Ascending aorta (tissue), 2 donors: ENCODE measurements at places on chromosomes 2 and 18.

GRCh38 chr2:163640542-163641193 lies 95.1 kb downstream of the FIGN start:
- H3K36me3 ChIP-seq = no peaks in the 10 kb centered on the region
- H3K27me3 ChIP-seq = no peaks in the 10 kb centered on the region
- H3K4me1 ChIP-seq = no peaks in the 10 kb centered on the region
- DNase-seq = no peak
- no peak overlapping the region for H3K27ac ChIP-seq
- H3K4me3 ChIP-seq = no peak overlapping the region

GRCh38 chr18:60976976-60977375 lies 356.3 kb upstream of the CDH20 start:
- no peak overlapping the region for H3K4me3 ChIP-seq
- H3K27me3 ChIP-seq = no peaks in the 10 kb centered on the region
- H3K36me3 ChIP-seq = no peaks in the 10 kb centered on the region
- no peaks in the 10 kb centered on the region for H3K4me1 ChIP-seq
- no peak for DNase-seq

- H3K27me3 ChIP-seq = no peaks in the 10 kb centered on the region
- peaks cover 3% of the 10 kb centered on the region for H3K4me1 ChIP-seq
- H3K4me3 ChIP-seq = no peak overlapping the region
- H3K27ac ChIP-seq = no peak overlapping the region
Measured at GRCh38 chr2:133773854-133774653, 205.8 kb upstream of the NCKAP5 start.

GRCh38 chr2:173962031-173962430 lies 3.1 kb downstream of the SP3 start:
- H3K27ac ChIP-seq = peak overlapping the region; percentile 28
- no peaks in the 10 kb centered on the region for H3K4me1 ChIP-seq
- DNase-seq = no peak
- peak overlapping the region; percentile 93 for H3K4me3 ChIP-seq
- no peaks in the 10 kb centered on the region for H3K27me3 ChIP-seq

DNA sequence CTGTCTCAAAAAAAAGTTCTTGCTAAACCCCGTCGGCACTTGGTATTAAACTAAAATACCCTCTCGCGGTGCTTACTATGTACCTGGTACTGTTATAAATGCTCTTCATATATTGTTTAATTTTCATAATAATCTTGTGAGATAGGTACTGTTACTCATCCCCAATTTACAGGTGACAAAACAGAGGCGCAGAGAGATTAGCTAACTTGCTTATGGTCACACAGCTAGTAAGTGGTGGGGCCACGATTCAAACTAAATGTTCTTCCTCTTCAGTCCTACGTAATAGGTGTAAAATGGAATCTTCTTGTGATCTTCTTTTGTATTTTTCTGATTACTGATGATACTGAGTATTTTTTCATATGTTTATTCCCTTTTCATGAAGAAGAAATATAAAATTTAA lies 51.3 kb downstream of the TET3 start:
- no peak overlapping the region for H3K4me3 ChIP-seq
- DNase-seq = no peak
- no peaks in the 10 kb centered on the region for H3K36me3 ChIP-seq
- peaks cover 3% of the 10 kb centered on the region for H3K4me1 ChIP-seq
- no peaks in the 10 kb centered on the region for H3K27me3 ChIP-seq

DNA sequence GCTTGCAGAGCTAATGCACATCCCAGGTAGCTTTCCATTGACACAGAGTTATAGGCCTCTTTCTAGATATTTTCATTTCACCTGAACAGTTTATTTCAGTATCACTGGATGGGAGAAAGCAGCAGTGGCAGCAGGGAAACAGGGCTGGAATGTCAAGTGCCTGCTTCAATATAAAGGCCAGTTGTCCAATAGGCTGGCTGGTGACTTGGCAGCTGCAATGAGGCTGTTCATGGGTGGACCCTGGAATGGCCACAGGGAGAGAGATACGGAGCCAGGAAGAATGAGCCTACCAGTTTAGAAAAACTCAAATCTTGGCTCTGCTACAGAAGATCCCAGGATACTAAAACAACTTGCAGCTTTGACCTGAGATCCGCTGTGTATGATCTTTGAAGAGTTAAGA lies 185.0 kb downstream of the BCL11A start:
- no peaks in the 10 kb centered on the region for H3K27me3 ChIP-seq
- no peak overlapping the region for H3K27ac ChIP-seq
- H3K4me3 ChIP-seq = no peak overlapping the region
- no peaks in the 10 kb centered on the region for H3K4me1 ChIP-seq
- H3K36me3 ChIP-seq = no peaks in the 10 kb centered on the region

DNA sequence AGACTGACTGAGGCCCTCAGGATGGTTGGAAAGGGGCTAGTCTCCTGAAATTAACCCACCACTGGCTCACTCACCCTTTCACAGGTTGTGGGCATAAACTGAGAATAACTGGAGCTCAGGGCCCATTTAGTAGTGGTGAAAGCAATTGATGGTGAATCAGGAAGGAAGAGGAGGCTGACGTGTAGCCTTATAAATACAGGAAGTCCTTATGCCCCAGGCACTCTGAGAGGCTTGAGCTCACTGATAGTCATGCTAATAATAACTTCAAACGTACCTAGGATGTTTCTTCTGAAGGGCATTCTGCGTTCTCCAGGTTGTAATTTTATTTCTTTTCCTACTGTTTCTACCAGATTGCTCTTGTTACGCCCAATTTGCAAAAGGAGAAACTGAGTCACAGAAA lies 328.4 kb downstream of the CLIP4 start:
- no peak overlapping the region for H3K27ac ChIP-seq
- no peak for DNase-seq
- no peaks in the 10 kb centered on the region for H3K36me3 ChIP-seq
- no peaks in the 10 kb centered on the region for H3K4me1 ChIP-seq

DNA sequence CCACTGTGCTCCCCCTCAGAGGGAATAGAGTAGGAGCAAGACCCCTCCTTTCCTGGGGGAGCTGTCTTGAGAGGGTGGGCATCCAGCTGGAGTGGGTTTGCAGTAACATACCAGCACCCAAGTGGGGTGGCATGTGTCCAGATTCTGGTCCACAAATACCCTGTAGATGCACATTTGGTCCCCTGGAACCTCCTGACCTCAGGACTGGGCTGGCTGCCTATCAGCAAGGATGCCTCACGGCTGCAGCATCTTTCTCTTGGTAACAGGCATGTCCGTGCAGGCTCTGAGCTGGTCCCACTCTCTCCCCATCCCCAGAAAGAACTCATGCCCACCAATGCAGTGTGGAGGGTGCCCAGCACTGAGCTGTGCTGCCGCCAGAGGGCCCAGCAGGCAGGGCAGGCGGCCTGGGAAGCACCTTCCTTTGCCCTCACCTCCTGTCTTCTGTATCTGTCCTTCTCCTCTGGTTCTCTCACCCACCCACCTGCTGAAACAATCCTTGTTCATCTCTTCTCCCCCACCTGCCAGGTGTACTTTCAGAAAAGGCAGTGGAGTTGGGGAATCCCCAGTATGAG lies 47.4 kb downstream of the ITGB1BP1 start:
- H3K27me3 ChIP-seq = no peaks in the 10 kb centered on the region
- no peak for DNase-seq
- H3K4me3 ChIP-seq = no peak overlapping the region
- peaks cover 72% of the 10 kb centered on the region for H3K36me3 ChIP-seq
- no peak overlapping the region for H3K27ac ChIP-seq

DNA sequence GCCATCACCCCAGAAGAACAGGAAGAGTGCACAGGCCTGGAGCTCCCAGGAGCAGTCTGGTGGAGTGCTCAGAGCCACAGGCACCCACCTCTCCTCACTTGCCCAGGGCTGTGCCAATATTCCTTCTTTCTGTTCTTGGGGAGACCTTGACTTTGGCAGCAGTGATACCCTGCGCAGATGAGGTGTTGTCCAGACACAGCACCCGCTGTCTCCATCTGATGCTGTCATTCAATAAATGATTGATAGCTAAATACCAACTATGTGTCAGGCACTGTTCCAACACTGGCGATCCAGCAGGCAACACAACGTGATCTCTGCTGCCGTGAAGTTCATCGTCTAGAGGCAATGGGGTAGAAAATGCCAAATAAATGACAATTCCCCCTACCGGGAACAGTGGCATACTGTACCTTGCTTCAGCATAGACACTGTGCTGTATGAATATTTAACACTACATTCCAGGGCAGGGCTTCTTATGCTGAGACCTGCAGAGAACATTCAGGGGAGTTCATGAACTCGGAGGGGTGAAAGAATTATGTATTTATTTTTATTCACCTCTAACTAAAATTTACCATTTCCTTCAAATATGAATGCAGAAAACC lies 320.5 kb upstream of the NCKAP5 start:
- no peak for DNase-seq
- H3K4me3 ChIP-seq = no peak overlapping the region
- H3K27me3 ChIP-seq = no peaks in the 10 kb centered on the region
- H3K27ac ChIP-seq = no peak overlapping the region
- no peaks in the 10 kb centered on the region for H3K4me1 ChIP-seq

GRCh38 chr2:182191061-182191460 lies 205.4 kb downstream of the PPP1R1C start:
- H3K27me3 ChIP-seq = no peaks in the 10 kb centered on the region
- DNase-seq = no peak
- H3K27ac ChIP-seq = no peak overlapping the region
- H3K4me1 ChIP-seq = no peaks in the 10 kb centered on the region
- no peak overlapping the region for H3K4me3 ChIP-seq

DNA sequence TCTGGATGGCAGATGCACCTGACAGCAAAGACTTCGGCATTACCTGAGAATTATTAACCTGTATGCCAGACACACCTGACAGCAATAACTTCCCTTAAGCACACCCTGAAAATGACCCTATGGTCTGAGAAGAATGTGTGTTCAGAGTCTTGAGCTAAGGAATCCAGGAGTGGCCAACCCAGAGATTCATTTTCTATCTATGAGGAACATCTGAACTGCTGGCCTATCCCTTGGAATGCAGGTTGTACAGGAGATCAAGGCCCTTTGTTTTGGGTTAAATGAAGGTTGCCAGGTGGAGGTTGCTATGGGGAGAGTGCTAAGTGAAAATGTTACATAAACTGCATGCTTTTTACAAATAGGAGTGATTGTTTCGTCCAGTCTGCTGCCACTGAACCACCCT lies 200.9 kb upstream of the MEIS1 start:
- no peak overlapping the region for H3K27ac ChIP-seq
- no peaks in the 10 kb centered on the region for H3K4me1 ChIP-seq
- H3K4me3 ChIP-seq = no peak overlapping the region
- DNase-seq = no peak
- no peaks in the 10 kb centered on the region for H3K36me3 ChIP-seq

- no peaks in the 10 kb centered on the region for H3K36me3 ChIP-seq
- no peak for DNase-seq
- no peaks in the 10 kb centered on the region for H3K27me3 ChIP-seq
Measured at GRCh38 chr2:169693360-169693759, 845 bp downstream of the CFAP210 start.

GRCh38 chr2:233025706-233026105 lies 6.8 kb upstream of the NEU2 start:
- H3K4me1 ChIP-seq = no peaks in the 10 kb centered on the region
- no peaks in the 10 kb centered on the region for H3K36me3 ChIP-seq
- no peaks in the 10 kb centered on the region for H3K27me3 ChIP-seq
- H3K4me3 ChIP-seq = no peak overlapping the region
- no peak overlapping the region for H3K27ac ChIP-seq

GRCh38 chr2:32745191-32745590 lies 117.3 kb downstream of the TTC27 start:
- no peak for DNase-seq
- no peak overlapping the region for H3K27ac ChIP-seq
- peaks cover 2% of the 10 kb centered on the region for H3K36me3 ChIP-seq

DNA sequence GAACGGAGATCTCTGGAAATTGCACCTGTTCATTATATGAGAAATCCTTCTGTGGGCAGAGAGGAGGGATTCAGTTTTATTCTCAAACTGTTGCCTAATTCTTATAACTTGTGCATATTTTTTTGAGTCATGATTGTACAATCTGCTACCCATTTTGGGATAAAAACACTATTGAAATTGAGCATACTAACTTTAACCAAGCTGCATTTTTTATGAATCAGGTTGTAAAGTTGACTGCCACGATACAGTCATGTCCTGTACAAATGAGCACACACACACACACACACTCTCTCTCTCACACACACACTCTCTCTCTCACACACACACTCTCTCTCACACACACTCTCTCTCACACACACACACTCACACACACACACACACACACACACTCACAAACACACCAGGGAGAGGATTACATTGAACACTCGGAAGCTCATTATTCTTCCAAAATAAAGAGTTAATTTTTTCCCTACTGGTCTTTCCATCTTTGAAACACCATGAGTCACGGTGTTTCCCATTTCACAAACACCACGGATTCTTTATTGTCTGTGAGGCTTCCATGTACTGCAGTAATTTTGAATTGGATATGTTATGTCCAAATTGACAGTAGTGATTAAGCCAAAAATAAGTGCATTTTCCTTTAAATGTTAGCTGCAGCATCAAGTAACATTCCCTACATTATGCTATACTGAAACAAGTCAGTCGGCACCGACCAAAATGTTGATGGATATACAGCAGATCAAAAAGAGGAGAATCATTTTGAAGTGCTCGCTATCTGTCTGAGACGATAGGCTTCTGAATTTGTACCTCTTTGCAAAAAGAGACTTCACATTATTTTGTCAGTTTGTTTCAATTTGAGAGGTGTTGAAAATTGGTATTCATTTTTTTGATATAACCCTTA lies 216.9 kb downstream of the ARHGAP15 start:
- H3K36me3 ChIP-seq = no peaks in the 10 kb centered on the region
- H3K4me1 ChIP-seq = no peaks in the 10 kb centered on the region
- H3K4me3 ChIP-seq = no peak overlapping the region
- H3K27me3 ChIP-seq = no peaks in the 10 kb centered on the region
- no peak overlapping the region for H3K27ac ChIP-seq

DNA sequence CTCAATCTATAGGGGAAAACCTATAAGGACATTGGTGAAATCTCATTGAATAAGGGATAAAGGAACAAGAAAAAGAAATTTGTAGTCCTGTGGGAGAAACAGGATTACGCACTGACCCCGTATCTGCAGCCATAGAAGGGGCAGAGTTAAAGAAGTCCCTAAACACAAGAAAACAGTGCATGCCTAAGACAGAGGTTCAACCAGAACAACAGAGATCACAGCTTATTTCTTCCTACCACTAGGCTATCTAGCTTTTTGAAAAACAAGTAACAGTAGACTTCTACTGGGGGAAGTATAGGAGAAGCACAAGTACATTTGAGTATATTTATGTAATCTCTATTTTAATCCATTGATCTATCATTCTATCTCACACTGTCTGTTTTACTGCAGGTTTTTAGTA lies 485.2 kb upstream of the REG3G start:
- no peak for DNase-seq
- H3K27ac ChIP-seq = no peak overlapping the region
- H3K36me3 ChIP-seq = no peaks in the 10 kb centered on the region
- H3K27me3 ChIP-seq = no peaks in the 10 kb centered on the region

DNA sequence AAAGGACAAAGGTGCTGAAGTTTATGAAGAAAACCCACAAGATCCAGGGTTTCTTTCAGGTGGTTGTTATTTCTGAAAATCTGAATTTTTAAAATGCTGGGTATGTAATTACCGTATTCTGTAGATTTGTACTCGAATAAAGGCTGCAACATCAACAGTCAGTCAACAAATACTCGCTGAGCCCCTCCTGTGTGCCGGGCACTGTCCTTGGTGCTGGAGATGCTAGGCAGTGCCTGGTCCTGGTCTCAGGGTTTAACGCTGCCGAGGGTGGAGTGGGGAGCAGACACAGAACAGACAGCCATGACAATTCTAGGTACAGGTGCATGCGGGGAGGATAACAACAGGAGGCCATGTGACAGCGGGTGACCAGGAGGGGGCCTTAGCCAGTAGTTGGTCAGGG lies 27.2 kb upstream of the PDIA6 start:
- H3K27me3 ChIP-seq = no peaks in the 10 kb centered on the region
- no peaks in the 10 kb centered on the region for H3K36me3 ChIP-seq
- no peaks in the 10 kb centered on the region for H3K4me1 ChIP-seq
- no peak overlapping the region for H3K4me3 ChIP-seq
